NCI-H748 treated with DMSO at 0.1 percent for 48 hours (cell line): ENCODE measurements at places on chromosomes 4 and X.

DNA sequence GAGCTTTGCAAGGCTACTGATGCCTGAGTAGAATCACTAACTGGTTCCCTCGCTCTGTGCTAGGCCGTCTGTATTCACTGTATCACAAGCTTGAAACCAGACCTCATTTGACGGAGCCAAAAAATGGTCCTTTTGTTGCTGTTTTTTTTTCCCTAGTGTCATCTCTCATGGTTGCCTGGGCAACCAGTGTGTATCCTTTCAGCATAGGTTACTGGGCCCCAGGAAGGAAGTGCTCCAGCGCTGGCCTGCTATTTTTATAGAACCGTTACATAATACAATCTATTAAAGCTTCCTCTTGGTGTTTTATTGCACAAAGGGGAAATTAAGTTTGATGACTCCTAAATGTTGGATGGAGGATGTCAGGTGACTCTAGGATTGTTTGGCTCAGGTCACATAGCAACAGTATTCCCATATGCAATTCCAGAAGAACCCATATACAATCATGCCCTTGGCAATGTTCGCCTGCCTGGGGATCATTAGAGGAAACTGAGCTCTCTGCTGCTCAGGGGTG lies 220.4 kb downstream of the SPRY1 start:
- DNase-seq = peak; percentile 80

DNA sequence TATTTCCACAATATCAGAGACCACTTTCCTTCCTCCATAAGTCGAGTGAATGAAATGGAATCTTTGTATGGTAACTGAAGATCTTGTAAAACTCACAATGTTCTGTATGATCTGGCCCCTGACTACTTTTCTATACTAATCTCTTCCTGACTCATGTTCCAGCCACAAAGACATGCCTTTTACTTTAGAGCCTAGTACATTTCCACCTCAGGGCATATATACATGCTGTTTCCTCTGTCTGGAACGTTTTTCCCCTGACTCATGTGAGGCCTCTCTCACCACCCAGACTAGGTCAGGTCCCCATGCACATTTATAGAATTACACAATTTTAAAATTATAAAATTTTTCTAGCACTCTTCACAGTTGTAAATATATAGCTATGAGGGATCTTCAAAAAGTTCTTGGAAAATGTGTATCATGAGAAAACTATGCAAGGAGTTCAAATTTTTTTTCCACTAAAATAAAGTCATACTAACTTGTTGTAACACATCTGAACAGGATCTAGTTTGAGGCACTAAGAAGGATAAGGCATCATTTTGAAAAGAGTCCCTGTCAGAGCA lies 208.8 kb downstream of the SH2D1A start:
- DNase-seq = no peak

DNA sequence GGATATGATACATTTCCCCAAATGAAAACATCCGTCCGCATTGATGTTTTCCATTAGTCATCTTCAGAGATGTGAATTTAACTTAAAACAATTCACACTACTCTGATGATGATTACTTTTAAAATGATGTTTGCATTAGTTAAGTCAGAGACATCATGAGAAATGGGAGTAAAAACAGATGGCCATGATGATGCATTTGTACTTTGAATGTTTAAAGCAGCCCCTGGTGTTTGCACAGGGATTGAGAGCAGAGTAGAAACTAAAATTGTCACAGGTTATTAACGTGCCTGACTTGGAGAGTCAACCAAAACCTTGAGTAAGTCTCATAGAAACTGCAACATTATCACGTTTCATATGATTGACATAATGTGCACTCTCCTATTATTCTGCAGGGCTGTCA lies 117.2 kb downstream of the CFAP299 start:
- no peak for DNase-seq

- DNase-seq = no peak
These were observed 119.1 kb upstream of the PRDX4 start for GRCh38 chrX:23548164-23548563.

DNA sequence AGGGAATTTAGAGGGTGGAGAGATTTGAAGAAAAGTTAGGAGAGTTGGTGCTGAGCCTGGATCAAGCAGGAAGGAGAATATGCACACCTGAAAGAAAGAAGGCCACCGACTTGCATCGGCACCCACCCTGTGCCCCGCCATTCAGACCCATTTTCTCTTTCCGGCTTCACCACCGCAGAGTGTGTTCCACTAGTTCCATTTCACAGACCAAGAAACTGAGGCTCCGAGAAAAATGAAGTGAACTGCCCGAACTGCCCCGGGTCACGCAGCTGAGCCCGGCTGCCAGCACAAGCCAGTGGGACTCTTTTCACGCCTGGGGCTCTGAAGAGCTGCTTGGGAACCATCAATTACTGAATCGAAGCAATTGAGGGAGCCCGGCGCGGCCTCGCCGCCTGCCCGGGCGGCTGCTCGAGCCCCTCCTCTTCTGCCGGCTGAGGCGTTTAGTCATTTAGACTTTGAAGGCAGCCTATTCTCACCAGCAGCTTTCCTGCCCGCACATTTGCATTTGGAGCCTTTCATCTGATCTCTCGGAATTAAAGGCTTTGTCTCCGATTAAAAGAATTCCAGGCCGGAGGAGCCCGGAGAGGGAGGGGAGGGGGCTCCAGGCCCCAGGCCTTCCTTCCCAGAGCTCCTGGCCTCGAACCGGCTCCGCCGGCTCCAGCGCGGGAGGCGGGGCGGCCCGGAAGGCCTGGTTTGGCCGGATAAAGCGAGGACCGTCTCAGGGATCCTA lies 140.2 kb upstream of the PJA1 start:
- no peak for DNase-seq

GRCh38 chr4:103046416-103047290 lies 27.1 kb upstream of the SLC9B1 start:
- no peak for DNase-seq
